Activated effector memory CD4-positive, alpha-beta T cell treated with Interleukin-2 at 50 U/mL for 16 hours (primary cell): ENCODE measurements at places on chromosomes 6 and 20.

- DNase-seq: no peak
Measured at GRCh38 chr6:16982807-16983206, 119.0 kb upstream of the STMND1 start.

DNA sequence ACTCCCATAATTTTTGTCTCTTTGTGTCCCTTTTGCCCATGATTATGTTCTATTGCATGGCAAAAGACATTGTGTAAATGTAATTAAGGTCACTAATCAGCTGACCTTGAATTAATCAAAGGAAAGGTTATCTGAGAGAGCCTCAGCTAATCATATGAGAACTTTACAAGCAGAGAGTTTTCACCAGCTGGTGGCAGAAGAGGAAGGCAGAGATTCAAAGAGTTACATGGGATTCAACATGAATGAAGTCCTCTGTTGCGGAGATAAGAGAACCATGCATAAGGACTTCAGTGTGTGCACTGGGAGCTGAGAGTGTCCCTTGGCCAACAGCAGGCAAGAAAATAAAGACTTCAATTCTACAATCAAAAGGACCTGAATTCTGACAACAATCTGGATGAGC is 494.1 kb upstream of the ARID1B start:
- no peak for DNase-seq

DNA sequence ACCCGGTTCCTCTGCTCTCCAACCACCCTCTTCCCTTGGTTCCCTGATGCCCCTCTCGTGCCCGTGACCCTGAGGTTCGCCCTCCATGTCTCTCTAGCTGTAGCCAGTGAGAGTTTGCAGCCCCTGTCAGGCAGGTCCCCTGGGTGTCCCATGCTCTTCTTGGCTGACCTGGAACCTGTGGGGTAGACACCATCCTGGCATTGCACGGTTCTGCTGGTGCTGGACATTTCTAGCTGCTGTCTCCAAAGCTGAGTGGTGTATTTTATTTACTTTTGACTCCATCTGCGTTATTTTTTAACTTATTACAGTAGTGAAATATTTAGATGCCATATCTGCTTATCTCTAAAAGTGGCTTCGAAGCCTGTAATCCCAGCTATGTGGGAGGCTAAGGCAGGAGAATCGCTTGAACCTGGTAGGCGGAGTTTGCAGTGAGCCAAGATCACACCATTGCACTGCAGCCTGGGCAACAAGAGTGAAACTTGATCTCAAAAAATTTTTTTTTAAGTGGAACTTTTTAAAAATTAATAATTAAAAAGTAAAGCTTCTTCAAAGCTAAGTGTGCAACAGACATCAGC is 12.5 kb downstream of the ENTPD6 start:
- no peak for DNase-seq

GRCh38 chr20:48260129-48260756 is 475.0 kb upstream of the SULF2 start:
- DNase-seq: no peak

GRCh38 chr6:4582506-4583417 is 193.4 kb upstream of the CDYL start:
- DNase-seq: no peak

DNA sequence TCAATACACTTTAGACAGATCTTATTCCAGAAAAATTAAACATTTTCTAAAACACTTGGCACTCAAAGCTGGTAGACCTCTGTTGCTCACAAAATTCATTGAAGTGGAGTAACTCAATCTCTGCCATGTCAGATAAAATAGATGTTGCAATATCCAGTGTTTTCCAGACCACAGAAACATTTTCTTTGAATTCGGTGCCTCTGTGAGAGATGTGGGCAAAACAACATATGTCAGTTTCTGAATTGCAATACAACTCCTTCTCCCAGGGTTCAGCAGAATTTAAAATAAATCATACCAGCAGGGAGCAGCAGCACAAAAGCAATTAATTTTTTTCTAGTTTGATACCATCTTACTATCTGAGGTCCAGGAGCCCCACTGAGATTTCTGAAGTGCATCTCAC is 11.3 kb upstream of the PKHD1 start:
- DNase-seq: no peak

DNA sequence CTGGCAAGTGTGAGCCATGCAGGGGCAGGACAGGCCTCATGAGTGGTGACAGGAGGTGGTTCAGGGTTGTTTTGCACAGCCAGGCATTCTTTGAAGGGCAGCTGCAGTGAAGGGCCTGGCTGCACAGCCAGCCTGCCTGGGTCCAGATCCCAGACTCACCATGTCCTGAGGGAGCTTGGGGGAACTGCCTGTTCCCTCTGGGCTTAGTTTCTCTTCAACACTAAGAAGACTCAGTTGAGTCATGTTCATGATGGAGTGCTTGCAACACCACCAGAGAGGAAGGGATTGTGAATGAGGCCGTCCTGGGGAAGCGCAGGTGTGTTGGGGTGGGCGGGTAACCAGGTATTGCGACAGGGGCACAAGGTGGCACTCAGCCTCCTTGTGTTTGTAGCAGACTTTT is 102.4 kb downstream of the CDH26 start:
- DNase-seq: no peak

DNA sequence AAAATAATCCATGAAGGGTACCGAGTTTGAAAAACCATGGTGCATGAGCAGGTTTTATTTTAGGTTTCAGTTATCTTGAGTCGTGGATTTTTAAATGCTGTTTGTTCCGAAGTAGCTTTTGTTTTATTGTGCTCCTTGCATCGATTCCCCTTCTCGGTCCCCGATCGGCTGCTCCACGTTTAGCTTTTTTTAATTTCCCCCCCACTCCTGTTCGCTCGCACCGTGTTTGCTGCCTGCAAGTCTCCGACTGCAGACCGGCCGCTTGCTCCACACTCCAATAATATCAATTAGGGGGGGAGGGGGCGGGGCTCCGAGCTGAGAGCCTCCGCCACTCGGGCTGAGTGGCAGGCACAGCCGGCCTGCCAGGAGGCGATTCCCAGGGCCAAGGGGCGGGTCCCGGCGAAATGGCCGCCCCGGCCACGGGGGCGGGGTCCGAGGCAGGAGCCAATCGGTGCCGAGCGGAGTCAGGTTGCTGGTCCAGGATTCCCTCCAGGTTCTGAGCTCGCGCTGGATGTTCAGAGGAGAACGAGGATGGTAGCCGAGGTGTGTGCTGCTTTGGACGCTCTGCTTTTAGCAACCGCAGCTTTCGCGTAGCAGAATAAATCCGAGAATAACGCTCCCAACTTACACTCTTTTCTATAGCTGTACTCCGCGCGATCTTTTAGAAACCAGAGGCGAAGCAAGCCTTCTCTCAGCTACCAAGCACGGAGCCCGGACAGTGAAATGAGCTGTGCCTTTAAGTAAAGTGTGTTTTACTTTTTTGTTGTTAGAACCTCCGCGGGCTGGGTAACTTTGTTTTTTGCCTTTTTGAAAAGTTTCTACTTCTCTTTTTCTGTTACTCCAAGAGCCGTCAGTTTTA is at the start of gene EPHA7:
Gene EPHA7, minus strand, starts transcription at position 256 of the 859 bp plus-strand sequence. Its CDS starts 218 bp downstream, at position 38.
- DNase-seq: no peak

DNA sequence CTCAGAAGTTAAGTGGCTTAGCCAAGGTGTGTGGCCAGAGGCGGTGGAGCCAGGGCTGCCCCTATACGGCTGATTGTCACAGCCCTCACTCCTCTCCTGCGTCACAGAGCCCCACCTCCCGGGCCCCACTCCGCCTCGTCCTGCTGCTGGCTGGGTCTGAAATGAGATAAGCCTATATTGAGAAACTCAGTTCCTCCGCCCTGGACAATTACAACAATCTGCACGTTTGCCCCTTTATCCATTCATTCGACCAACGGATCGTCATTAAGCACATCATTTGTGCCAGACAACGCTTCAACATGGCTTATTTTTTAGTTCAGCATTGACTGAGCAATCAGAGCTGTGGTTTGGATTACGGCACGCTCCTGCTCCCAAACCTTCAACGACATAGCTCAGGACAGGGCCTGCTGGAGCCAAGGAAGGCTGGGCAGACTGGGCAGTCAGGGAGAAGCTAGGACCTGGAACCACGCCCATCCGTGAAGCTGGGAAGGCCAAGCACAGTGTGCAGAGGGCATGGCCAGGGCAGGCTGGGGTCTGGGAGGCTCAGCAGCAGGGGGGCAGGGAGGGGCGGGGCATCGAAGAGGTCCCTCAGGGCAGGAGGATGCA is 16.6 kb upstream of the EZR start:
- DNase-seq: no peak

GRCh38 chr6:147503587-147503986 is 4.9 kb upstream of the SAMD5 start:
- no peak for DNase-seq

GRCh38 chr6:24357336-24358218 is at the start of gene DCDC2:
DCDC2 (minus strand) TSS chr6:24358059; CDS start chr6:24357750, 309 bp downstream.
- DNase-seq: peak; percentile 25

GRCh38 chr6:111996144-111996865 is 57.6 kb upstream of the CCN6 start:
- no peak for DNase-seq

DNA sequence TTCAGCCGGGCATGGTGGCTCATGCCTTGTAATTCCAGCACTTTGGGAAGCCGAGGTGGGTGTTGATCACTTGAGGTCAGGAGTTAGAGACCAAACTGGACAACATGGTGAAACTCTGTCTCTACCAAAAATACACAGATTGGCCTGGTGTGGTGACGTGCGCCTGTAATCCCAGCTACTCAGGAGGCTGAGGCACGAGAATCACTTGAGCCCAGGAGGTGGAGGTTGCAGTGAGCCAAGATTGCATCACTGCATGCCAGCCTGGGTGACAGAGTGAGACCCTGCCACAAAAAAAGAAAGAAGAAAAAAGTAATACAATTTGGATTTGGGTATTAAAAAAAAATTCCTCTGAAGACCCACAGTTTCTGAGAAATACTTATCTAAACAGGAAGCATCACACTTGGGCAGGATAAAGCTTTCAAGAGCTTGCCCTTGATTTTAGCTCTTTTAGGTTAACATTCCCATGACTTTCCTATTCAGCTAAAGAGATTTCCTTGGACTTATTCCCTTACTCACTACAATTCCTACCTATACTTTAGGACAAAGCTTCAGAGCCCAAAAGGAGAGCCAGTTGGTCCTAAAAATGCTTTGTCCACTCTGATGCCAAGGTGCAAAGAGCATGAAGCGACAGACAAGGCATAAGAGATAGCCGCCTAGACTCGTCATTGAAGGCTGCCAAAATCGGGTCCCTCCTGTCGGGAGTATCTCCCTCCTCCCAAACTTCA is 1.9 kb downstream of the ELOVL2 start:
- no peak for DNase-seq

- DNase-seq: no peak
Measured at GRCh38 chr20:62587757-62588402, 54.4 kb upstream of the SLCO4A1 start.

DNA sequence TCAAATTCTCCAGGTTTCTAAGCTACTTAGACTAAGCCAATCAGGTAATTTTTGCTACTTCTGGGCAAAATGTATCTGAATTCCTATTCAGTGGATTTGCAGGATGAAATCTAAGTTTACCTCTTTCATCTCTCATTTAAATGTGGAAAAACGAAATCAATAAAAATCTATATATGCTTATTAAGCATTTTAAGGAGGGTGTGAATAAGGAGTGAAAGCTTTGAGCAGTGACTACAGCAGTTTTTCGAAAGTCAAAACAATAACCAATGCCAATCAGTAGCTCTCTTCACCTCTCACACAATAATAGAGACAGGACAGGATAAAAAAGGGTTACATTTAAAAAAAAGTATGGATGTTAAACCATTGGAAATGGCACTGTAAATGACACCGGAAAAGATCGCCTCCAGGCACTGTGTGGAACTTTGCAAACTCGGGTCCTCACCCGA is 476 bp upstream of the BCKDHB start:
- no peak for DNase-seq

GRCh38 chr6:23111984-23112383 is 542.6 kb downstream of the HDGFL1 start:
- DNase-seq: no peak

GRCh38 chr20:57693670-57694329 is 16.0 kb downstream of the PMEPA1 start:
- no peak for DNase-seq

- DNase-seq: no peak
Measured at GRCh38 chr20:63501818-63502670, 3.2 kb upstream of the EEF1A2 start.

GRCh38 chr20:40592941-40593340 is 96.1 kb downstream of the MAFB start:
- no peak for DNase-seq

DNA sequence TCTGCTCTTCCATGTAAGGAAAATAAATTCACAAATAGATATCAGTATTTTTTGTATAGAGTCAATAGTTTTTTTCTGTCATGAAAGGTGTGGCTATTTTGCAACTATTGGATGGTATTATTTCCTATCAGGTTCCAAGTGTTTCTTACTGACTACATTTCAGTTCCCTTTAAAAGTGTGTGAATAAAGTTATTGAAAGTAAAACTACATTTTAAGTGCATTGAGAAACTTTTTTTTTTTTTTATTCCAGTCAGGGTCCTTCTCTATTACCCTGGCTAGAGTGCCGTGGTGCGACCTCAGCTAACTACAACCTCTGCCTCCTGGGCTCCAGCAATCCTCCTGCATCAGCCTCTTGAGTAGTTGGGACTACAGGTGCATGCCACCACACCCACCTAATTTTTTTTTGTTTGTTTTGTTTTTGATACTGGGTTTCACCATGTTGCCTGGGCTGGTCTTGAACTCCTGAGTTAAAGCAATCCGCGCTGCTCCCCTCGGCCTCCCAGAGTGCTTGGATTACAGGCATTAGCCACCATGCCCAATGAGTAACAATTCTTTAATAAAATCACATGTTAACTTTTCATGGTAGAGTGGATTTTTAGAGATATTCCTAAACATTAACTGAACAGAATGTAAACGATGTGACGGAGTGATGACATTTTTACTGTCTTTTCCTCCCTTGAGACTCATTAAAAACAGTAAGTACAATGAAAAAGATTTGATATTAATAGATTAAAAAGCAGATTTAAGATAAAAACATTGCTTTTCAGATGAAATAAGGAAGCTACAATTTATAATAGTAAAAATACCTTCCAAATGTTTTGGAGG is 69.7 kb upstream of the ADGRF4 start:
- no peak for DNase-seq

DNA sequence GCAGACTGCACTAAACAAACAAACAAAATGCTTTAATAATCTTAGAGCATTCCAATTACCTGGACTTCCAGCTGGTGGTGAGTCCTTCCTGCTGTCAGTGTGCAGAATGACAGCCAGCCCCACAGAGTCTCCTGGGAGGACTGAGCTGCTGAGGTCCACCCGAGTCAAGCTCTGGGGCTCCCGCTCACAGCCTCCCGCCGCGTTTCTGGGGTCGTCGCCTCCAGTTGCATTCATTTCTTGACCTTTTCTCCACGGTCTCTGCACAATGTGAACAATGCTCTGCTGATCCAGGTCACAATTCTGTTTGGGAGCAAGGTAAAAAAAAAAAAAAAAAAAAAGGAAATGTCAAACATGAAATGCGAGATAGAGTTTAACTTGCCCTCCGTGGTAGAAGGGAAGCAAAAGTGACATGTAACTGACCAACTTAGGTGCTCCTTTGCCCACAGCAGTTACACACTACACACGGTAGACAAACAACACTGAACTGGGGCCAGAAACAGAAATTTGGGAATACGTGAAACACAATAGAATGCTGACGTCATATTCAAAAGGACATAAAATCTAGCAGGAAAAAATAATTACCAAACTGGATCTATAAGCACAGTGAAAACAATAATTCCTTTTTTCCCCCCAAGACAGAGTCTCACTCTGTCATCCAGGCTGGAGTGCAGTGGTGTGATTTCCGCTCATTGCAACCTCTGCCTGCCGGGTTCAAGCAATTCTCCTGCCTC is 464.9 kb downstream of the PRKN start:
- no peak for DNase-seq

GRCh38 chr6:51929934-51930574 is 157.4 kb downstream of the PKHD1 start:
- DNase-seq: no peak

GRCh38 chr6:122400121-122400450 is 634 bp downstream of the HSF2 start:
- no peak for DNase-seq
